AG04449 (cell line): ENCODE measurements at places on chromosomes 12 and 14.

- DNase-seq = no peak
These were observed 372.9 kb upstream of the TMEM132C start for GRCh38 chr12:127893895-127894609.

- no peak for DNase-seq
These were observed 26.4 kb downstream of the ACTN1 start for GRCh38 chr14:68952531-68953195.

DNA sequence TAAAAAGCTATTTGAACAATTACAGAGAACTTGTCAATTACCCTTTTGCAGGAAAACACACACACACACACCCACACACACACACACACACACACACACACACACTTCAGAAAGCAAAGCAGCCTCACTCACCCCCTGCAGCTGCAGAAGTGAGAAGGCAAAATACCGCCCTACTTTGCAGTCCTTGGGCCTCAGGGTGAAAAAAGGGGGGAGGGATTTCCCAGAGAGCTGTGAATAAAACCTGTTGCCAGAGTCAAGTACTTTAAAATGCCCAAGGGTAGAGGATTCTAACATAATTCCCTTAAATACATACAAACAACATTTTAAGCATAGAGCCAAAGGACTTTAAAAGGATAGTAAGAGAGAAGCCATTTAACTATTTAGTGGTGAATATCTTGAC, 285.9 kb downstream of the MDGA2 start:
- DNase-seq = no peak

- no peak for DNase-seq
These were observed 164.6 kb downstream of the GCH1 start for GRCh38 chr14:54738009-54738408.

DNA sequence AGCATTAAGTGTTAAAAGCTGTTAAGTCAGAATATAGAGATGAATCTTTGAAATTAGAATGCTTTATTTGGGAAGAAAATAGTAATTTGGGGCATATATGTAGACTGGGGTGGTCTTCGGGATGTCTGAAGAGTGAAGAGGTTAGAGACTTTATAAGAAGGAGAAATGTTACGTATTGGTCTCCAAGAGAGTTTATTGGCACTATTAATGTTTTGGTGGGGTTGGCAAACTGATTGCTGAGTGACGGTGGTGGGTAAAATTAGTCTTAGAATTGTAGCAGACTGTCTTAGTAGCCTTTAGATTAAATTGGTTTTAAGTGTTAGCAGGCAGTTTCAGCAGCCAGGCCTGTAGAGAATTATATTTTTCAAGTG, 4.9 kb upstream of the ATP23 start:
- DNase-seq = no peak

DNA sequence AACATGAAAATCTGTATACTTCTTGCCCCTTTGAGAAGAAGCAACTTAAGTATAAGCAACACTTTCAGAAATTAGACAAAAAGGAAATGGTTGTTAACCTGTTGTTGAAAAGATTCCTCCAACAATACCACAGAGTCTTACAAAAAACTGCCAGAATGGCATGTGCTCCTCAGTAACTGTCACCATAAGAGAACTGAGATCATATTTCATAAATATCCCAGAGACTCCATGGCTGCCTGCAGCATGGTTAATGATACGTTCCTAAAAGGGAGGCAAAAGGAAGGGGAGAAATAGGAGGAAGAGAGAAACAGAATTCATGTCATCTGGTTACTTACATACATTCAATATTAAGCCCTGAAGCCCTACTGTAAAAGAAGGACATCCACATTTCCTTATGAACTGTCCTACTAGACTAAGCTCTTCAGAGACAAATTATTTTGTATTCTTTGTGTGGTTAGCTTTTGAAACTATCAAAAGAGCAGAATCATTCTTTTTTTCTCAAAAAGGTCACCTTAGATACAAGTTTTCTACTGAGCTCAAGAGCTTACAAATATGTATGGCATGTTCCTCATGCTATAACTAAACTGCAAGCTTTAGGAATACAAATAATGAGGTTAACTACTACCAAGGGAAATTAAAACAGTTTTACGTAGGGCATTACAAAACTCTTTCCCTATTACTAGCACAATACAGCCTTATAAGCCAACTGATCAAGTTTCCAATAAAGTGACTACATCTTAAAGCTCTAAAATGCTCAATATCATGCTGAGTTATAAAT, 37.8 kb downstream of the ERGIC2 start:
- DNase-seq = no peak

DNA sequence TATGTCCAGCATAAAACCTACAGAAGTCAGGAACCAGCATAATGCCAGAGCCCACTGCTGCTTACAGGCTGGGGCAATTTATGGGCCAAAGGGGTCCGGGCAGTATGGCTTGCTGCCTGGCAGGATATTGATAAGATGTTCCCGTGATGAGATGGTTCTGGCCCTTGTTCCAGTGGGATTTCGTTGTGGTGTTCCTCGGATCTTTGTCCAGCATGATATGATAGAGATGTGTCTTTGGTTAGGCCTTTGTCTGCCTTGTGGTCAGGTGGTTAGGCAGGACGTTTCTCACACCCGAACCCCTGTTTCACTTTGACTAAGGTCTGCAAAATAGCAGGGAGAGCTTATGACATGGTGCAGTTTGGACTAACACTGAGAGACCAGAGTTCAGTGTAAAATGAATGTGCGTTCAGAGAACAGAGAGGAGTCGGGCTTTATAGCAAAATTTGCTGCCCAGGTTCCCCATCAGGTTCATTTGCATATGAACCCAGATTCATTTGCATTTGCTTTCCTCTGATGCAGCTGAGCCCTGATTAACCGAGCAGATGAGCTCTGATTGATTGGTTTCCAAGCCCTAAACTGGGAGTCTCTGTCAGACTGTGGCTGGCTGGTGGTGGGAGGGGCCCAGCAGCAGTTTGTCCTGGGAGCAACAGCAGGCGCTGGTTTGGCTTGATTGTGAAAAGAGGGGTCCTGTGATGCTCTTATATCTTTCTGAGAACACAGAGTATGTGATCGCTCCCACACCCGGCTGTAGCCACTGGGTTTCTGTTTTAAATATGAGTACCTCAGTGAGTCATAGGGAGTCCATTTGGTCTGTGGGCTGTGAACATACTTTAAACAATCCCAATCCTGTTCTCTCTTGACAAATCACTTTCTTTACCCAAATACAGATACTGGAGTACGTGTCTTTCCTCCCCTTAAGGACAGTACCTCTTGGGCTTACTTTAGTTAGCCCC, 156.3 kb upstream of the PZP start:
- peak; percentile 38 for DNase-seq

DNA sequence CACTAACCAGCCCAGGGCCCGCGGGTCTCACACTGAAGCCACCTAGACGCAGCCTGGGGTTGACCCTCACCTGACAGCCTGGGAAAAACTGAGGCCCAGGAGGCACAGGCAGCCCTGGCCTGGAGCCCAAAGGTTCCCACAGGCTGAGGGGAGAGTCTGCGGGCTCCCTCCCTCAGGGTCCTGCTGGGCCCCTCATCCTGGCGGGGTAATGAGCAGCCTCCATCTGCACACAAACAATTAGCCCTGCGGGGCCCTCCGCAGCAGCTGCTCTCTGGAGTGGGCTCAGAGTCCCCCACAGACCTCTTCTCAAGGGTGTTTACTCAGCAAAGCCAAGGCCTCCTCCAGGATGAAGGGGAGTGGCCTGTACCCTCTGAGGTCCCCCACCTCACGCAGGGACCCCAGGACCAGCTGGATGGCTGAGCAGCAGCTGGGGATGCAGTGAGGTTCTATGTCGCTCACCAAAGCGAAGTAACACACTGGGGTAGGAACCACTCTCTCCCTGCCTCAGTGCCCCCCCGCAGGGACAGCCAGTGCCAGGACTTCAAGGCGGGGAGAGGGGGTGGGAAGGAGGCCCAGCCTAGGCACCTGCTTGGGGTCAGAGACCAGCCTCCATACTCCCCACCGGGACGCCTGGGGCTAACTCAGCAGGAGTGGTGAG, 7.3 kb downstream of the AKT1 start:
- no peak for DNase-seq

- no peak for DNase-seq
These were observed 584.5 kb downstream of the SLC16A7 start for GRCh38 chr12:60180298-60180697.

DNA sequence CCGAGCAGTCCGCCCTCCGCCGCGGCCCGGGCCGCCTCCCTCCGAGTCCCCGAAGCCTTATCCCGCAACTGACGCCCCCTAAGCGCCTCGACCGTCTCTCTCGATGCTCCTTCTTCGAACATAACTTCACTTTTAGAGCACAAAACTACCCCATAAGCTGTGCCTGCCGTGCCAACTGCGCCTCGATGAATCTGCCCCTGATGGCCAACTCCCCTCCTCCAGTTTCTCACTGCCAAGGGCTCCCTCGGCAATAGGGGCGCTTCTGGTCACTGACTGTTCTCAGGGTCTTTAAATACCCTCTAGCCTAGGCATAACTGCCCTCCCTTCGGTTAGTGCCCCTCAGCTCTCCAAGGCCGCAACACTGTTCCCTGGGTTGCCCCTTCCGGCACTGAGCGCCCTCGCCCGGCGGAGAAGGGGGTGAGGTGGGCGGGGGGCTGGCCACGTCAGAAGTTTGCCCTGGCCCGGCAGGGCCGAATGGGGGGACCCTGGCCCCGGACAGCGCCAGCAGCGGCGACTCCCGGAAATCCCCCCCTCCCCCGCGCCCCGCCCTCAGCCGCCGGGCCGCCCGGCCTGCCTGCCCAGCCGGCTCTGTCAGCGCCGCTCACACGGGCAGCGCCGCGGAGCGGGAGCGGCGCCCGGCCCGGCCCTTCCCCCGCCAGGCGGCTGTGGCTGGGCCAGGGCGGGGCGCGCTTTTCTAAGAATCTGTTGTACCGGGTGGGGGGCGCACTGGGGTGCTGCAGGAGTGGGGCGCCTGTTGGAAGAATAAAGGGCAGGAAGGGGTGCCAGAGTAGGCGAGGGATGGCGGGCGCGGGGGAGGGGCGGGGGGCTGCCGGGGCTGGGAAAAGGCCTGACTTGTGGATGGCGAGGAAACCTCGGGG, 10.6 kb downstream of the RARG start:
- DNase-seq = no peak

- no peak for DNase-seq
These were observed 682 bp downstream of the FLRT2 start for GRCh38 chr14:85530626-85531025.

GRCh38 chr14:93525696-93526451, 95.1 kb downstream of the UNC79 start:
- peak; percentile 2 for DNase-seq

DNA sequence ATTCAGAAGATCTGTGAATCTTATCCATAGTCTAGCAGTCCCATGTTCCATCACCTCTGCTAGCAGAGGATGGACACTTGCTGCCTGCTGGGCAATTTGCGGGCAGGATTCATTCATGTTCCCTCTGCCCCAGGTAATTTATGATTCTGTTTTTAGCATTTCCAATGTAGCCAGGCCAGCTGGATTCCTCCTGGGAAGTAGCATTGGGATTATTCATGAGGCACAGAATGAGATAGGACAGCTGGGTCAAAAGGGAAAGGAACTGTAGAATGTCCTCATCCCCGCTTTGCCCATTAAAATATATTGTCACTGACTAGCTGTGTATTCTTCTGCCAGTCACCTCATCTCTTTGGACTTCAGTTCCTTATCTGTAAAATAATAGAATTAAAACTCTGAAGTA, 68.7 kb downstream of the SLC35F4 start:
- no peak for DNase-seq

GRCh38 chr12:99600388-99600787, 47.2 kb upstream of the GARIN6 start:
- DNase-seq = no peak

GRCh38 chr12:5248230-5248629, 183.7 kb upstream of the NTF3 start:
- DNase-seq = no peak

- DNase-seq = no peak
These were observed 118.5 kb downstream of the GTF2A1 start for GRCh38 chr14:81102217-81102616.

- DNase-seq = no peak
These were observed 341.1 kb downstream of the EMP1 start for GRCh38 chr12:13537623-13538022.

DNA sequence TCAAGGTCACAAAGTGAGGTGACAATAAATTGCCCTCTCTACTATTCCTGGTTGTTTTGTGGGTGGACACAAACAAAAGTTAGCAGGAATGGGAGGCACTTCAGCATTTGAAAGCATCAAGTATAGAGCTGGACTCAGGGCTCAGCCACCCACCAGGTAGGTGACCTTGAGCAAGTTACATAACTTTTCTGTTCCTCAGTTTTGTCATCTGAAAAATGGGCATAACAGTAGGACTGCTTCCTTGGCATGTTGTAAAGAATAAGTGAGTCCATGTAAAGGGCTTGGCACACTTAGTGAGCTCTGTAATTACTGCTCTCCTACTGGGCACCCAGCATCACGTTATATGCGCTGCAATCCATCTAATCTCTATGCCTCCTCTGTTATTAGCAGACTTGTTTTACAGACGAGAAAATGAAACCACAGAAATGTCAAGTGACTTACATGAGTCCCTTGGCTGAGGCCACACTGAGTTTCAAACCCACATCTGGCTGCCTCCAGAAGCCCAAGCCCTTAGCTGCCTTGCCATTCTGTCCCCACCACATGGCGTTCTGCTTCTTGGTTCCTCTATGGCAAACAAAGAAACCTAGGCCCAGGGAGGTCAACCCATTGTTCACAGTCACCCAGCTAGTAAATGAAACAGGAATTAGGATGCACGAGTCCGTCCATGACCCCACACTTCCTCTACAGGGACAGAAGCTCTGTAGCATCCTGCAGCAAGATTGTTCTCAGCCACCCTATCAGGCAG, 63.2 kb upstream of the SLC24A4 start:
- no peak for DNase-seq

- no peak for DNase-seq
These were observed 18.5 kb upstream of the DUSP6 start for GRCh38 chr12:89370850-89371249.

DNA sequence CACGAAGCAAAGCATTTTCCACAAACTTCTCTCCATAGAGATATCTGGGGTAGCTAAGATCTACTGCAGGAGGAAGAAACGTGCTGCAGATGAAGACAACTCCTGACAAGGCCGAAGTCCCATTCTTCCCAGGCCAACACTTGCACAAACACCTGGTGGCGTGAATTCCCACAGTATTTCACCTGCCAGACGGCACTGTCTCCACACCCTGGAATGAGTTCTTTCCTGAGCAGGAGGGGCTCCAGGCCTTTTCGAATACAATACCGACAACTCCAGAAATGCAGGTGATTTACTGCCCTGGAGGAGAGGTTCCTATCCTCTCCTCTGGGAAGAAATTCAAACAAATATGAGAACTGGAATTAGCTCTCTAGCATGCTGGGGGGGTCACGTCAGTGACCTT, 179.9 kb downstream of the MON2 start:
- no peak for DNase-seq

GRCh38 chr14:104875811-104876210, 10.7 kb downstream of the CEP170B start:
- DNase-seq = no peak

- DNase-seq = no peak
These were observed 513.0 kb downstream of the NRXN3 start for GRCh38 chr14:78683206-78683605.
